ENCODE measurements at places on chromosomes 4 and X.
A peak's percentile ranks its signal among the peaks of the same experiment; 100 is the strongest.

DNA sequence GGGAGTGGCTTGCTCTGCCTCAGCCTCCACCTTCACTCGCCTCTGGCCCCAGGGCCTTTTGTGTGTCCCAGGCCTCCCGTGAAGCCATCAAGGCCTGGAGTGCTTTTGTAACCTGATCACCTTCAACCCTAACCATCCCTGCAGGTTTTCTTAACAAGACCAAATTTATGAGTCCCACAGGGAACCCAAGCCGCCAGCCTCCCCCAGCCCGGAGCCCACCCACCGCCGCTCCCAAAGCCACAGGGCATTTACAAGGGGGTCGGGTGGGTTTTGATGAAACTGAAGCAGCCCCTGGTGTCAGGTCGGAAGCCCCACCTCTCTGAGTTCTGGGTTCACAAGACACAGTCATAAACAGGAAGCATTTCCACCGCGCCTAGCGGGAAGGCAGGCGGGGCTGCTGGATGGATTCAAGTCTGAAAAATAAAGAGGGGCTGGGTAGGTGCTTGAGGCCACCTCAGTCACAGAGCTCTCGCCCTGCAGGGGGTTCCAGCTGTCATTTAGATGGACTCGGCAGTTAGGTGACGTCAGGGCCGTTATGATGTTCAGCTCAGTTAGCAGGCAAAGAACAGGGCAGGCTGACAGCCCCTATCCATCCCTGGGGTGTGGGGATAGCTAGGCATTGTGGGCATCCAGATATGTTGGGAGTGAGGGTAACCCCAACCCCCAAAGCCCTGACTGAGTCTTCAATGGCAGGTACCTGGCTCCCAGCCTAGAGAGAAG is 128.5 kb downstream of the BCOR start:
- peak; percentile 0 for DNase-seq

DNA sequence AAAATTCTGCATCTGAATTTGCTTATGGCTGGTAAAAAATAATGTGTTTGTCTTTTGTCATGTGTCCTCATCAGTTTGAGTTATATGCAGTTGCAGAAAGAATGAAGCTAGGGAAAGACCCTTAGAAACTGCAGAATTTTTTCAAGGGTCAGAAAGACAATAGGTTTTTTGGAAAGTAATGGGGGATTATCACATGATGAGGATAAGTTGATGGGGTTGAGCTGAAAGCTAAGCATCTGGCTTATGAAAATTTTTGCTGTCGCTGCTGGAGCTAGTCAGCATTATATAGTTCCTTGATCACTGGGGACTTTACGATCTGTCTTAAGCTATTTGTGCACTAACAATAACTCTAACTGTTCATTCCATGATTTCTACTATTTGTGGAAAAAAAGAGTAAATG is 331.7 kb downstream of the PPARGC1A start:
- no peak for DNase-seq

- DNase-seq, result no peak
Measured at GRCh38 chr4:612052-612748, 13.2 kb upstream of the PDE6B start.

DNA sequence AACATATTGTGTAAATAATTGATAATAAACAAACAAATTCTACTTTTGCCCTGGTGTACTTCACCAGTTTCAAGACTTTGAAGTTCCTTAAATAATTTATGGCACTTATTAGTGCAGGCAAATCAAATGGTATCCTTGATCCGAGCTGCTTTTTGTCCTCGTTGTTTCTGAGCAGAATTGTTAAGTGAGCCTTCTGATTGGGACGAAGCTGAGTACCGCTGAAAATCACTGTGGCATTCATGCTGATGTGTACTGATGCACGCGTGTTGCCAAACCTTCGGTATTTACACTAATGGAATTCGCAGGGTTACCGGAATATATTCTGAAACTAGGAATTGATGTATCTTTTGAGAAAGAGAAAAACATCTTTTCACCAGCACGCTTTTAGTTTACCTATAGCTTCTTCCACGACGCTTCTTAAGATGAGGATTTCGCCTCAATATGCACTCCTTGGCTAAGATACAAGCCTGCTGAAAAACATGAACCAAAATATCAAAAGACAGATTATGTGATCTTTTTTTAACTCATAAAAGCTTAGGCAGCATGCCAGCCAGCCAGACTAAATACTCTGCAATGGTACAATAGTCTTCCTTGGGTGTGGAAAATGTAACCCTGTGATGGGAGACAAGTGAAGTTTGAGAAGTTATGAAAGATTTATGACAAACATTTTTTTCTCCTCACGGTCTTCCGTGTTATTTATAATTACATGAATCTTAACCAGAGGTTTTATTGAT is 48.9 kb upstream of the TENM3 start:
- no peak for DNase-seq

DNA sequence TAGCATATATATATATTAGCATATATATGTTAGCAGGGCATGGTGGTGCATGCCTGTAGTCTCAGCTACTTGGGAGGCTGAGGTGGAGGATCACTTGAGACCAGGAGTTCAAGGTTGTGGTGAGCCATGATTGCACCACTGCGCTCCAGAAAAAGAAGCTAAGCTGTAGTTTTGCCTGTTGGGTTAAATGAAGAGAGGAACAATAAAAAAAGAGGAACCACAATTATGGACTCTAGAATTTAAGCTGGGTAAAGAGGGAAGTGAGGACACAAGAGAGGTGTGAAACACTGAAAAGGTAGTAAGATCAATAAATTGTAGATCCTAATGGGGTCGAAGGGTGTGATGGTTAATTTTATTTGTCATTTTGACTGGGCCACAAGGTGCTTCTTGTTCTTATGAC is 40.5 kb upstream of the HSD17B10 start:
- no peak for DNase-seq

DNA sequence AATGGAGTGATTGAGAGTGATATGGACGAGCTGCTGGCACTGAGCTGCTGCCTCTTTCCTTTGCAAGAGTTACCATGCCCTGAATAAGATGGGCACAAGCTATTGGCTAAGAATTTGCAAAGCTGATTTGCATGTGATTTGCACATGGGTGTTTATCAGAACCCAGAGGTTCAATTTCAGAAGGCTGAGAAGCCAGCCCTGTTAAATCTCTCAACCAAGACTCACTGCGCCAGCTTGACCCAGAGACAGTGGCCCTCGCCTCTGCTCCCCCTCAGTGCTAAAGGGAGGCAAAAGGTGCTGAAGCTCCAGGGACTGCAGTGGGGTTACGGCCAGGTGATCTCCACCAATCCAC is 701 bp downstream of the ARHGAP4 start:
- DNase-seq, result no peak

GRCh38 chr4:103075894-103076746 is 441 bp downstream of the SLC9B2 start:
- DNase-seq, result peak; percentile 60

- DNase-seq, result no peak
Measured at GRCh38 chrX:120402369-120402768, 40.5 kb downstream of the ATP1B4 start.

GRCh38 chr4:40733752-40734151 is 16.0 kb upstream of the NSUN7 start:
- no peak for DNase-seq

DNA sequence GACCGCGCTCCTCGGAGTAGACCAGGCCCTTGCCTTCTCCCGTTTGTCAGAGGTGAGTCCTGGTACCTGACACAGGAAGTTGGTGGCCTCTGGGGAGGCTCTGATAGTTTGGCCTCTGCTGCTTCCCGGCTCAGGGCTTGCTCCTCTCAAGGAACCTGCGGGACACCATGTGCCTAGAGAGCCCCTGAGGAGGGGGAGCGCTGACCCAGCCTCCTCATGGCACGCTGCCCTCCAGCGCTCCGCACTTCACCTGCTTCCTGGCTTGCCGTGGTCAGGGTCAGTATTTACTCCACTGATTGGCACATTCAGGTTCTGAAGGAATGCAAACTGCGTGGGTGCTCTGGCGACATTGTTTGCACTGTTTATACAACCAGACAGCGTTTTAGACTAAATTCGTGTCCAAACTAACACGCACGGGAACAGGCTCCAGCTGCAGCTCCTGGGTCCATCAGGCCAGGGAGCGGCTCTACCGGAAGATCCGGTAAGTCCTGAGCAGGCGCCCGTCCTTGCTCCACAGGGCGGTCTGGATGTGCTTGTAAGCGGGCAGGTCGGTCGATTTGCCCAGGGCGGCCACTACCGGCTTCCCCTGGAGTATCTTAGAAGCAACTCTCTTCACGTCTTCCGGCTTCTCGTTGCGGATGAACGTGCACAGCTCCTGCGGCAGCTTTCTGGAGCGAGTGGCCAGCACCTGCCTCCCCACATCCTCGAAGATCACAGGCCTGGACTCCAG is 121.6 kb upstream of the GRID2 start:
- no peak for DNase-seq

Data from CD4-positive, alpha-beta T cell treated with Interleukin-4 for 1 hour (primary cell).